ENCODE measurements at places on chromosomes 3 and 15. TPM values are rescaled to one million over a fixed set of nuclear protein-coding genes. Genes with fewer than 3 reads are reported as not detected.

The PDZRN3 gene
- 19.2 TPM for total RNA-seq

The CIDEC gene
- total RNA-seq, result not detected

The AP4E1 gene
- total RNA-seq, result 15.1 TPM

The ISLR2 gene
- not detected for total RNA-seq

The LRRC2 gene
- total RNA-seq, result 0.10 TPM

The PLSCR5 gene
- not detected for total RNA-seq

The TUSC7 gene
- total RNA-seq, result not detected

The ADIPOQ gene
- not detected for total RNA-seq

The ESYT3 gene
- 0.23 TPM for total RNA-seq

The INSYN1 gene
- total RNA-seq, result 15.2 TPM

The COX17 gene
- total RNA-seq, result 1.7 TPM

The IMP3 gene
- 122 TPM for total RNA-seq

The LDHAL6B gene
- not detected for total RNA-seq

The ADAMTSL3 gene
- 0.10 TPM for total RNA-seq

The OSTN gene
- total RNA-seq, result not detected

The SPINK8 gene
- total RNA-seq, result not detected

The PLAAT1 gene
- total RNA-seq, result 16.7 TPM

The IMPDH2 gene
- 304 TPM for total RNA-seq

The AZI2 gene
- total RNA-seq, result 28.3 TPM

All from MG63 (cell line).